Stimulated activated CD8-positive, alpha-beta memory T cell treated with anti-CD3 and anti-CD28 coated beads, Interleukin-4, amount 100 ng/mL, for 1 hour (primary cell): ENCODE measurements at places on chromosomes 13 and 19.

DNA sequence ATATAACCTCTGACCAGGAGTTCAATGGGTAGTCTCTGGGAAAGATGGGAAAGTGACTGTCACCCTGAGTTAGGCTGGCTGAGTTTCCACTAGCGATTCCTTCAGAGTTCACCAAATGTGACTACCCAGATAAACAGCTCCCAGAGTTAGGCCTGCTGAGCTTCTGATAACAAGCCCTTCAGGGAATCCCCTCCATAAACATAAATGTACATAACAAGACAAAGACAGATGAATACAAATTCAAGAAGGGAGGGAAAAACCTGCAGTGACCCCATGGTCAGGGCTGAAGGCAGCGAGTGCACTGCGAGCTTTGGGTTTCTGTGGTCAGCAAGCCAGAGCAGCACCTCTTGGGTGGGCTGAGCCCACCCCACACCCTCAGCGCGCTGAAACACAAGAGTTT lies 25.4 kb upstream of the CEACAM4 start:
- DNase-seq = no peak

DNA sequence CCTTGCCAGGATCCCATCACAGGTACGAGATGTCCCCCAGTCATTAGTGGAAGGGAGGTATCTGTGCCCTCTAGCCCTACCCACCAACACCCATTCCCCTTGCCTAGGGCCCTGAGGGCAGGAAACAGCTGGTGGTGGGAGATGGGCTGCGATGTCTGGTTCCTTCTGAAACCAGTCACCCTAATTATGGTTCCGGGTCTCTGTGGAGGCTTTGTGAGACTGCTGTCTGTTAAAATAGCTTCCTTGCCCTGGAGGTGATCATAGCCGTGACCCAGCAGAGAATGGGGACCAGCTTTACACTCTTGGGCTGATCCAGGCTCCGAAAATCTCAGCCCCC lies 5.5 kb downstream of the ALDH16A1 start:
- DNase-seq = no peak

DNA sequence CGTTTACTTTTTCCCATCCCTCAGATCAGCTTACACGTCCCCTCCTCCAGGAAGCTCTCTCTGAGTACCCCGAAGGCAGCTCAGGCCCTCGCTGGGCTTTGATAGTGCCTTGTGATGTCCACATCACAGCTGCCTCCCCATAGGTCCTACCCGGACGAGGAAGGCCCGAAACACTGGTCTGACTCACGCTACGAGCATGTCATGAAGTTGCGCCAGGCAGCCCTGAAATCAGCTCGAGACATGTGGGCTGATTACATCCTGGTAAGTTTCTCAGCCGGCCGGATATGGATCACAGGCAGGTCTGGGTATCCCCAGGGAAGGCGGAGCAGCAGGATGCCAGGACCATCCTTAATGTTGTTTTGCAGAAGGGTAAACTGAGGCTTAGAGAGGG lies 4.8 kb downstream of the COLGALT1 start:
- no peak for DNase-seq

DNA sequence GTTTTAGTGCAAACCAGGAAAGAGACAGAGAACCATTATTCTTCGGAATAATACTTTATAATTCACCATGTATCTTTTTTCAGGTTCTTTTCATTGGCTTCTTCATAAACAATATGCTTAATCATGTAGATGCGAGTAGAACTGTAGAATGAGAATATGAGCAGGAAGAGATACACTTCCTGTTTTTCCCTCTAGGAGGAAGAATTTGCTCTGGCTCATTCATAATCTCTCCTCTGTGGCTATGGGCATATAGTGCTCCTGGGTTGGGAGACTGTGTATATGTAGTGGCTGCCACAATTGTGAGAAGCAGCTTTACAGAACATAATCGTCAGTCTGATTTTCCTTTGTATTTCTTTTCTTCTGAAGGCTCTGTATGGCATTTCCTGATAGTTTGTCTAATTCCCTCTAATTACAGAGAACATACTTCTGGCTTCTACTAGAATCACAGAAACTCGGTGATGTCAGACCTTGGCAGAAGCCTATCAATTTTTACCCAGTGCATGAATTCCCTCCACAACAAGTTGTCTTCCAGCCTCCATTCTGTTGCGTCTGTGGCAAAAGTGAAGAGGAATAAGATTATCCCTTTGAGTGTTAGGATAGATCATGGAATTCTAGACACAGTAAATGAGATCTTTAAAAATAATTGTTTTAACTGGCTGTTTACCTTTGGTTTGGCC lies 2.9 kb upstream of the DCLK1 start:
- no peak for DNase-seq

DNA sequence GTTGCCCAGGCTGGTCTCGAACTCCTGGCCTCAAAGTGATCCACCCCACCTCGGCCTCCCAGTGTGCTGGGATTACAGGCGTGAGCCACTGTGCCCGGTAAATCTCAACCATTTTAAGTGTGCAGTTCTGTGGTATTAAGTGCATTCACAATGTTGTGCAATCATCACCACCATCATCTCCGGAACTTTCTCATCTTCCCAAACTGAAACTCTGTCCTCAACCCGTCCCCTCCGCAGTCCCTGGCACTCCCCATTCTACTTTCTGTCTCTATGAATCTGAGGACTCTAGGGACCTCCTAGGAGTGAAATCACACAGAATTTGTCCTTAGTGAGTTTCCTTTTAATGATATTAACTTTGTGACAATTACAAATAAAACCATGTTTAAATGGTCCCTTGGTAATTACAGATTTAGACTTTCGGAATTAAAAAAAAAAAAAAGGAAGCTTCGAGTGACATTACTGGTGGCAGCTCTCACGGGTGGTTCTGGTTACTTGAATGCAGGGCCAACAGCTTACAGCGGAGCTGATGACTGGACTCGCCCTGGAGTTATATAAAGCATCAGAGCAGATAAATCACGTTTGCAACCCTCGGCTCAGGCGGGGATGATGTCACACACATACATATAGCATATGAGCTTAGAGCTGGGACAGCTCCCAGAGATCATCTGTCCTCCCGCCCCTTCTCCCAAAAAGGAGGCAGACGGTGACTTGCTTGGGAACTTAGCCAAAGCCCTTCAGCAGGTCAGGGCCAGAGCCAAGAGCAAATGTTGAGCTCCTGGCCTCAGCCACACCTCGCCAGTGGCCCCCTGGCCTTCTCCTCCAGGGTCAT lies 89.8 kb downstream of the ZNF557 start:
- DNase-seq = no peak
